ENCODE measurements at places on chromosomes 5 and 9.

DNA sequence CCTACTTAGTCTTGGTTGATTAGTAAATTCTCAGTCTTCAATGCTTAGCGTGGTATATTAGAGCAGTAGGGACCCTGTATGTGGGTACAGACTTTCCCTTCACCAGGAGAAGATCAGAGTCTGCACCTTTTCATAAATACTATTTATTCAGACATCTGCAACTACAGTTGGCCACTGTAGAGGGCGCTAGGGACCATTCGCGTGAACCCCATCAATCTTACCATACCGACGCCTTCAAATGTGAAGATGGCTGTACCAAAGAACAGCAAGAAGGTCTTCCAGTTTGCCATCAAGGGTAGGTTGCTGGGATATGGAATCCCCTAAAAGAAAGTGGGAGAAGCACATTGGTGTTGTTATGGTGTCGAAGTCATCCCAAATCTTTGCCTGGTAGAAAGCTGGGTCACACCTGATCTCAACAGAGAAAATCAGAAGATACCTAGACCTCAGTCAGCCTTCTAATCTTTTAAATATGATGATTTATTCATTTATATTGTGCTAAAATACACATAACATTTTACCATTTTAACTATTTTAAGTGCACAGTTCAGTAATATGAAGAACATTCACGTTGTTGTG is 19.1 kb downstream of the SLC36A3 start:
- DNase-seq = no peak

DNA sequence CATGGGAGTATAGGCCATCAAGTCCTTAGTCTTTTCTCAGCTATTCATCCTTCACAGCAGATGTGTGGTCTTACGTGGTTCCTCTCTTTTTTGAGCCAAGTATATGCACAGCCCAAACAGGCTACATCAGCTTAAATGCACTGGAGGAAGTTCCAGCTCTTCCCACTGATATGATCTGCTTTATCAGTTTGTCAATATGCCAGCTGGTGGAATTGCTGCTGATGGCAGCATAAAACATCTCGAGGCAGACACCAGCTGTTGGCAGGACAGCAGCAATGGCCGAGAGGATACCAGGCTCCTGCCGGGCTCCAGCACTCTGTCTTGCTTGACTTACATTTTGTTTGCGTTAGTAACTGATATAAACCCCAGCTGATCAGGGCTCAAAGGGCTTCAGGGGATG is 143.4 kb downstream of the TENT4A start:
- no peak for DNase-seq

DNA sequence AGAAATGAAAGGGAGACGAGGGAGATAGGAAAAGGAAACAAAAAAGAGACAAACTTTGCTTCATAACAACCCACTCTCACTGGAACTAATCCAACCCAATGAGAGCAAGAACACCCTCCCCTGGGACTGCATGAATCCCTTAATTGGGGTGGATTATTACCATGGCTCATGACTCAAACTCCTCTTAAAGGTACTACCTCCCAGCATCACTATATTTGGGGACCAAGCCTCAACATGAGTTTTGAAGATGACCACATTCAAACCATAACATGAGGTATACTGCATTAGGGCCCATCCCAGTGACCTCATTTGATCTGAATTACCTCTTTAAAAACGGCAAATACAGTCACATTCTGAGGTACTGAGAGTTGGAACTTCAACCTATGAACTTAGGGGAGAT is 8.0 kb downstream of the MTAP start:
- no peak for DNase-seq

DNA sequence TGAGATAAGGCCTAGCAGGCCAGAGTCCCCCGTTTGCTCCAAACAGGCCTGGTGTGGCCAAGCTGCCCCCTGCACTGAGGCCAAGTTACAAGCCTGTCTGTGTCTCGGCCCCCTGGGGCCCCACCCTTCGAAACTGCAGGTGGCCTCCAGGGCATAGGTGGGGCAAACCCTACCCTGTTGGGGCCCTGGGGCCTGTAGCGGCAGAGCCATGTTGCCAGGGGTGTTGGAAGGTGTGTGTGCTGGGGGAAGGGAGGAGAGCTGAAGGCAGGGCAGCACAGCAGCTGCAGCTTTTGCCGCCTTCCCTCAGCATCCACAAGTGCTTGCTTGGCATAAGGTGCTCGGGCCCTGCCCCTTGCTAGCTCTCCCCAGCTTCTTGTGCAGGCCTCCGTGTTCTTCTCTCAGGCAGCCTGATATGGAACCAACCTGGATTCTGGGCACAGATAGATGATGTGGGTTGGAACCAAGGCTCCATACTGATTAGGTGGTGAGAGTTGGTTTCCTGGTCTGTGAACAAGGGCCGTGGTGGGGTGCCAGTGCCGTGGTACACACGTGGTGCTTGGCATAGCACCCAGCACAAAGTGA is 12.7 kb downstream of the IRF1 start:
- no peak for DNase-seq

DNA sequence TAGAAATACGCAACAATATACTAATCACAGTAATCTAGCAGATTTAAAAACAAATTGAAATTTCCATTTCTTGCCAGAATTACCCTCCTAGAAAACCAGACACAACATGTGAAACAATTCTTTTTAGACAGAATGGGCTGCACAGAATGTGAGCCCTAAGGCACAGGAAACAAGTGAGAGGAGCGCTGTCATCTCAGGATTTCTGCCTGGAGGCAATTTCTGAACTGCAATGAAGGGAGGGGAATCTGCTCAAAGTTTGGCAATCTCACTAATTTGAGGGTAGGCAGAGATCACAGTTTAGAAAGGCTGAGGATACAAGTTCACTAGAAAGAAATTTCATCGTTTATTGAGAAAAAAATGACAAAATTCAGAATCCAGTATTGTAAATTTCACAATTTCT is 70.3 kb downstream of the INIP start:
- DNase-seq = no peak

- no peak for DNase-seq
Observed at GRCh38 chr5:35133186-35133585, 85.4 kb upstream of the AGXT2 start.

GRCh38 chr5:72501488-72501887 is 5.7 kb downstream of the ZNF366 start:
- DNase-seq = no peak
